ENCODE measurements at places on chromosomes 4 and X.
A peak's percentile ranks its signal among the peaks of the same experiment; 100 is the strongest.

DNA sequence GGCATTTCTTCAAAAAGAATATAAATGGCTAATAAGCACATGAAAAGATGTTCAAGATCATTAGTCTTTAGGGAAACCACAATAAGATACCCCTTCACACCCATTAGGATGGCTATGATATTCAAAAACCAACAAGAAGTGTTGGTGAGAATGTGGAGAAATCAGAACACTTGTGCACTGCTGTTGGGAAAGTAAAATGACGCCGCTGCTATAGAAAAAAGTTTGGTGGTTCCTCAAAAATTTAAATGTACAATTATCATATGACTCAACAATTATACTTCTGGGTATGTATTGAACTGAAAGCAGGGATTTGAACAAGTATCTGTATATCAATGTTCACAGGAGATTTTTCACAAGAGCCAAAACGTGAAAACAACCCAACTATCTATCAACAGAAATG is 29.4 kb upstream of the NEUROG2 start:
- DNase-seq: no peak

DNA sequence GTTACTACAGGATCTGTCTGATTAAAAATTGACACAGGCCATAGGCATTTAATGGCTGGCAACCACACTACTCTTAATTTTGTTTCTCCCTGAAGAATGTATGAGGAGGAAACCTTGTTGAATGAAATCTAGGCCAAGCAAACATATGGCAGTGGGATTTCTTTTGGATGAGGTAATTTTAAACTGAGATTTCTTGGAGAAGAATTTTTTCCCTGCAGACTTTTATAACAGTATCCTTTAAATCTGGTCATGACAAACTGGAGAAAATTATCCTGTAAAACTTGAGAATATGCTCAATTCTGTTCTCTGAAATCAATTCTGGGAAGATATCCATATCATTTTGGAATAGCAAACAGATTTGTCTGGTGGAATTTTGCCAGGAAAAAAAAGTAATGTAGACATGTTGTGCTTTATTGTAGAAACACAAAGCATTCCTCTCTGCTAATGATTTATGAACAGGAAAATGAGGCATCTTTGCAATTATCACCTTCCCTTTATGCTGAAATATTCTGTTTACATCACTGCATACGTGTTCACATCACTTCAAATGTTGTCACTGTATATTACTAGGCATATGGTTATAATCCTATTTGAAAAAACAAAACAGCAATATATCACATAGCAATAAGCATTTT is 108.3 kb upstream of the ARSJ start:
- DNase-seq: peak; percentile 20

DNA sequence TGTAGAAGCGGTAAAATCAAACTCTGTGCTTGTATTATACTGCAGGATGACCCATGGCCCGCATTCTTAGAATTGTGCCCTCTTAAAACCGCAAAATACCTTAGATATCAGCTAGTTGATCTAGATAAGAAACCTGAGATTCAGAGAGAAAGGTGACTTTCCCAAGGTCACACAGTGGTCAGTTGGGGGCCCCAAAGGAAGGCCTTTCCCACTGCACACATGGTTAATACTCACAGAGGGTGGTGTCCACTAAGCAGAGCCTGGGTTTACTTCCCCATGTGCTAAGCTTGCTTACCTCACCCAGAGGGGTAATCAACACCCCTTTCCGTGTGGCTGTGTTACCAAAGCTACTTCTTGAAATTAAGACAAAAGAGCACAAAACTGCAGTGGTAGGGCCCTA is 66.3 kb downstream of the RBM47 start:
- DNase-seq: no peak

DNA sequence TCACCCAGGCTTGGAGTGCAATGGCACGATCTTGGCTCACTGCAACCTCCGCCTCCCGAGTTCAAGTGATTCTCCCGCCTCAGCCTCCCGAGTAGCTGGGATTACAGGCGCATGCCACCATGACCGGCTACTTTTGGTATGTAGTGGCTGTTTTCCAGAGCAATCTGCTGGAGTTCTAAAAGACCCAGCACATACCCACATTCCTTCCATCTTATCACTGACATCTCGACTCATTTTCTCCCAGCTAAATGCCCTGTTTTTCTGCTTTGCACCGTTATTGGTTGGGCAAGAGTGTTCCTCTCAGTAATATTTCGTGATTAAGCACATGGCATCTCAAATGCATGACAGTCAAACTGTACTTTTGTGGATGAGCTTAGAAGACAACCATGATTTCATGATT is 53.7 kb downstream of the PRKX start:
- no peak for DNase-seq

DNA sequence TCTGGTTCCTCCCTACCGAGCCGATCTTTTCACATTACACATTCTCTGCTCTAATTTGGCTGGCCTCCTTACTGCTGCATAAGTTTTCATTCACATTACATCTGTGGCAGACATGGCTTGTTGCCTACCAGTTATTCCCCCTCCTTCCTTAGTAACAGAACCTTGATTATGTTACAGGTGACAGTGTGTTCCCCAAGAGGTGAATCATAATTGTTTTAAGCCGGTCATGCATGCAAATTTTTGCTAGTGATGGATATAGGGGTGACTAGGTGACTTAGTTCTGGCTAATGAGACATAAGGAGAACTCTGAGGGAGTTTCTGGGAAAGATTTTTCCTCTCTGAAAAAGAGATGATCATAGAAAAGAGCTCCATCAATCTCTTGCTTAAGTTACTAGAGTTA is 8.4 kb upstream of the LAMP2 start:
- no peak for DNase-seq

GRCh38 chr4:172819353-172819752 is 349.3 kb upstream of the GALNT7 start:
- no peak for DNase-seq

DNA sequence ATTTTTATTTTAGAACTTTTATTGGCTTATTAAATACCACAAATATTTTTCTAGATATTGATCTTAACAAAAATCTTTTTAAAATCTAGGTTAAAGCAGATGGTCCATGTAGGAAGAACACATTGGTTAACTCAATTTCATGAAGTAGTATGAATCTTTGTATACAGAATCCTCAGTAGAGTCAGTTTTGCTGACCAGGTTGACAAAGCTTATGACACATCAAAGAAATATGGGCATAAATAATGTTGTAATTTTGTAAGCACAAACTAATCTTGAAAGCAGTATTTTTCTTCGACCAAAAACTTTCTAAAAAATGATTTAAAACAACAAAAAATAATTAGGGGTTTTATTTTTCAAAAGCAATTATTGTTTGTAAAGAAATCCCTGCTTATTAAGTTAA is 479.3 kb upstream of the PCDH10 start:
- no peak for DNase-seq

DNA sequence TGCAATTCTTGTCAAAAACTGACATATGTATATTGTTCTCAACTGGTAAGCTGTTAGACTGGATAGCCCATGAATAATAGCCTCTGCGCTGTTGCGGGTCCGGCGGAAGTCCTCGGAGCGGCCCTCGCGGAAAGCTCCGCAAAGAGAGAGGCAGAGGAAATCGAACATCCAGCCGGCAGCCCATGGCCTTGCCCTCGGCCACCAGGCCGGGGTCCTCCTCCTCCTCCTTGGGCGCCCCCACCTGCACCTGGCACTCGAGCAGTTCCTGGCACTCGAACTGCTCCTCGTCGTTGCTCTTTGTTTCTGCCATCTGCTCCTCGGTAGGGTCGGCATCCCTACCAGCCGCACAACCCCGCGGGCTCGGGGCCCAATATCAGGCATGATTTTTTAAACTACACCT is 1176.3 kb downstream of the PCDH18 start:
- no peak for DNase-seq
